ENCODE measurements at places on chromosomes 16 and 17.

DNA sequence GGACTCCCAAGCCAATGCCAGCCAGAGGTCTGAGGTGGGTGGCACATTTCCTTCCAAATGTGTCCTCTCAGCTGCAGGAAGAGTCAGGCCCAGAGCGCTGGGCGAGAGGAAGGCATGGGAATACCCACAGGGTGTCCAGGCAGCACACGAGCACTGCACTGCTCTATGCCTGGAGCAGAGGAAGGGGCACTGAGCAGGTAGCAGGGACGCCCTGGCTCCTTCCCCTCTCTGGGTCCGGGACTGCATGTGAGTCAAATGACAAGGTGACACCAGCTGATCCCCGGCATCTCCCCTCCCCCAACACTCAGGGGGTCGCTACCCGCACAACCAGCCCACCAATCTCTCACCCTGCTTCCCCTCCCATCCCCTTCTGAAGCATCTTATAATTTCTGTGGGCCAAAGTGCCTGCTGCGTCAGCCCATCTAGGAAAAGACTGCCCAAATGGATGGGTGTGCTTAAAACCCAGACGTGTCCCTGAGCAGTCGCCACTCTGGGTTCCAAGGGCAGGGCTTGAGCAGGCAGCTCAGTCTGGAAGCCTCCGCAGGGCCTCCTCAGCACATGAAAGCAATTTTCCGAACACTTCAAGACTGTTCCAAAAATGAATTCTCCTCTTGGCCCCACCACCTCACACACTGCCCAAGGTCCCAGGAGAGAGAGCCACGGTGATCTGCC lies 12.0 kb upstream of the BCAR1 start:
- no peak for DNase-seq

GRCh38 chr17:65228734-65229620 lies 91.8 kb downstream of the RGS9 start:
- DNase-seq, result no peak

GRCh38 chr16:19132255-19132654 lies 18.5 kb downstream of the ITPRIPL2 start:
- no peak for DNase-seq

- no peak for DNase-seq
Observed at GRCh38 chr16:82784573-82784968, 157.8 kb downstream of the CDH13 start.

DNA sequence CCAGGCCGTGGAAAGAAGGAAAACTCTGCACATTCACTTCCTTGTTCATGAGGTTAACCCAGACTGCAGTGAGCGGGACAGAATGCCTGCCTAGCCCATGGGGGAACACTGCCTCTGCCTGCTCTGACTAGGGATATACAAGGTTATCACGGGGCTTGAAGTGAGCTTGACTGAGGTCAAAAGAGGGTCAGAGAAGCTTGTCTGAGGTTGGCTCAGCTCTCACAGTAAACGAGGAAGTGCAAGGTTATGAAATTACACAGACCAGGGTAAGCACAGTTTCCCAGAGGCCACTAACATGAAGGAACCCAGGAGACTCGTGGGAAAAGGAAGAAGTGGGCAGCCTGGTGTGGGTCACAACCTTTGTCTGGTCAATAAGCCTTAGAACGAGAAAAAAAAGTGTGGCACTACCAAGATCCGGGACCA lies 28.7 kb downstream of the HIC1 start:
- DNase-seq, result no peak

DNA sequence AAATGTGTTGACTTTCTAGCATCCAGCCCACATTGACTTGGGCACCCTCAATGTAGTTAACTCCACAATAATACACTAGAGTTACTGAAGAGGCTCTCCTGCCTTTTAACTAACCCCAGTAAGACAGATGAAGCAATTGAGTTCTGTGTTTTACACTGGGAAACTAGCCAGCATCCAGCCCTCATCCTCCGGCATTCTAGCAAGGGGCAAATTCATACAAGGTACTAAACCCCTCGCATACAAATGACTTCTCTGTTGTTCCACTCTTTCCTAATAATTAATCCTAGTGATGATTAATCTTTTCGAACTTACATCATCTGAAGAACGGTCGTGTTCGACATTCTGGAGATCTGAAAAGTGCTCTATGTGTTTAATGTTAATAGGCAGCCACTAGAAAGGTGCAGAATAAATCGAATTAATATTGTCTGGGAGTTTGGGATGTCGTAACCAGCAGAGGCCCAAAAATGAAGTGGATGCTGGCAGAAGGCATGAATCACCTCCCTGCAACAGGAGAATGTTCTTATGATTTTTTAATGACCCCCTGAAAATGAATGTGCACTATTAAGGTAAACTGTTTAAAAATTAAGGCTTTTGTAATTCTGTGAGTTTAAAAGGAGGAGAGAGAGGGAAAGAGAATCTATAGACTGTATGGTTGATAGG lies 249.4 kb downstream of the SNX29 start:
- DNase-seq, result no peak

DNA sequence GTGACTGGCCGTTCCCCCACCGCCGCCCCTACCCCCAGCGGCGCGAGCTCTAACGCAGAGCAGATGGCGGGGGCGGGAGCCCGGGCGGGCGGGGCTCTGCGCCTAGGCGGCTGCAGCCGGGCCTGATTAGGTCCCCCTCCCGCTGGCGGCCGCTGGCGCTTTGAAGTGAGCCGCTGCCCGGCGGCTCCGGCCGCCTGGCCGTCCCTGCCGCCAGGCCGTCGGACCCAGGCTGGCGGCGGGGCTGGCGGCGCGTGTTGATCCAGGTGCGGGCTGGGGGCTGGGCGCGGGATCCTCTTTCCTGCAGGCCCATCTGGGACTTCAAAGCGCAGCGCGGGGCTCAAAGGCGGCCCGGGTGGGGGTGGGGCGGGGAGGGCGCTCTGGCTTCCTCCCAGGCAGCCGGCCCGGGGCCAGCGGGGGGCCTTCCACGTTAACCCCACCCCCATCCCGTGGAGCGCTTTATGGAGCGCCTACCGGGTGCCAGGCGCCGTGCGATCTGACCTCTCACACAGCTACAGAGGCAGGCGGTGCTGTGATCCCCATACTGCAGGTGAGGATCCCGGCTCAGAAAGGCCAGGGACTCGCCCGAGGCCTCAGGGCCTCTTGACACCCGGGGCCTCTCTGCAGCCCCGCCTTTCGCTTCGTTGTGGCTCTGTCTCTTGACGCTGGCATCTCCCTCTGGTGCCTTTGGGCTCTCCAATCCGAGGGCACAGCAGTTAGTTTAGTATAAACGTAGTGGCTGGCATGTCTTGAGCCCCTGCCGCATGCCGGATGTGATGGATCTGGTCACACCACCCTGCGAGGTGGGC lies 80.0 kb upstream of the NKD1 start:
- peak; percentile 16 for DNase-seq

- DNase-seq, result no peak
Observed at GRCh38 chr17:2203818-2204217, 99.8 kb downstream of the SMG6 start.

GRCh38 chr16:75028544-75029135 lies 29.8 kb downstream of the ZNRF1 start:
- DNase-seq, result no peak
